Stimulated activated CD8-positive, alpha-beta memory T cell treated with anti-CD3 and anti-CD28 coated beads, Interleukin-2, amount 100 ng/mL, for 48 hours (primary cell): ENCODE measurements at places on chromosomes 12 and 14.

DNA sequence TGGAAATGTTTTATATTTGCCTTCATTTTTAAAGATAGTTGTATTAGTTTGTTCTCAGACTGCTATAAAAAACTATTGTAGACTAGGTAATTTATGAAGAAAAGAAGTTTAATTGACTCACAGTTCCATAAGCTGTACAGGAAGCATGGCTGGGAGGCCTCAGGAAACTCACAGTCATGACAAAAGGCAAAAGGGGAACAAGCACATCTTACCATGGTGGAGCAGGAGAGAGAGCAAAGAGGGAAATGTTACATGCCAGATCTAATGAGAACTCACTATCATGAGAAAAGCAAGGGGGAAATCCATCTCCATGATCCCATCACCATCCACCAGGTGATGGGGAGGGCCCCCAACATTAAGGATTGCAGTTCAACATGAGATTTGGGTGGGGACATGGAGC, 35.5 kb upstream of the UNC79 start:
- DNase-seq = no peak

- DNase-seq = no peak
Observed at GRCh38 chr14:34229140-34229539, 232.9 kb downstream of the SPTSSA start.

- no peak for DNase-seq
Observed at GRCh38 chr14:42504433-42504832, 897.8 kb downstream of the LRFN5 start.

GRCh38 chr14:92093320-92093719, 13.1 kb downstream of the ATXN3 start:
- DNase-seq = no peak

DNA sequence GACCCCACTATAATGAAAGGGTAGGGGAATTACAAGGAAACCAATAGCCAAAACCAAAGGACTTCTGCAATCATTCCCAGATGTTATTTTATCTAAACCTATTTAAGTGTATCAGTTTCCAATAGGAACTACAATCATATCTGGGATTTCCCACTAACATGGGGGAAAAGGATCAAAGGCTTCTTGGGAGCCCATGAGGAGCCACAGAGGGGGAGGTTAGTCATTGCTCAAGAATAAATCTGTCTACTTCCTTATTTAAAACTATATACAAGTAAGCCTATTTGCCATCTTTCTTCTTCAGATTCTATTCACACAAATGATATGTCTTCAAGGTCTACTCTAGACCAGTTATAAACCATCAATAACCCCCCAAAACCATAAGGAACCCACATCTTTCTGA, 33.1 kb downstream of the FGD6 start:
- no peak for DNase-seq

DNA sequence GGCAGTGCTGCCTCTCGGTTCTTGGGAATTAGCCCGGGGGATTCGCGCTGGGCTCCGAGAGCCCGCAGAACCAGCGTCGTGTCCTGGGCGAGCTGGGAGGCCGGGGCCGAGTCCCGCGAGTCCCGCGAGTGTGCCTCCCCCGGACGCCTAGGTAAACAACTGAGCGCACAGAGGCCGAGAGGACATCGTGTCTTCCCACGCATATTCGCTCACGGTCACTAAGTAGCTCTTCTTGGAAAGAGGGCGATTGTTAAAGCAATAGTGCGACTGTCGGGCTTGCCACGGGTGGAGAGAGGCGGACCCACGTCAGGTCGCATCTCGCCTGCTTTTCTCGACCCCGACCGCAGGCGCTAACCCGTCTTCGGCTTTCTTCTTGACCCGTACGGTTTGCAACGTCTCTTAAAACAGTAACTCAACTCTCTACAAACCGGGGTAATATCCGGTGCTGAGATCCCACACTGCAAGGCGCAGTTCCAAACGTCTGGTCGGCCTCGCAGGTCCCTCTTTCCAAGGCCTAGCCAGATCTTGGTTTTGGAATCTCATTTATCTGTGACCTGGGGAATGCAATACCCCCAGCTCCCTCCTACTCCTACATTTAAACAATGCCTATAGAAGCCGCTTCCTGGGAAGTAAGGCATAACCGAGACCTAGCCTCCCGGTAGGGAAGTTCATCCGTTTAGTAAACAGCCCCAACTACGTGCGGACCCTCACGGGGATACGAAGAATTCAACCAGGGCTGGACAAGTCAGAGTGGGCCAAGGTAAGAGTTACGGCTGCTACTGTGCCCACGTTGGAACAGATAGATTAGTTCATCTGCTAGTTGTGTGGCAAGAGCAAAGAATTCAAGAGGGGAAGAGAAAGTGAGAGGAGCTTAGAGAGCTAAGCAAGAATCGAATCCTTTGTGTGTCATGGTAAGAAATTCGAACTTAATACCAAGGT, 736 bp upstream of the PHLDA1 start:
- peak; percentile 34 for DNase-seq

DNA sequence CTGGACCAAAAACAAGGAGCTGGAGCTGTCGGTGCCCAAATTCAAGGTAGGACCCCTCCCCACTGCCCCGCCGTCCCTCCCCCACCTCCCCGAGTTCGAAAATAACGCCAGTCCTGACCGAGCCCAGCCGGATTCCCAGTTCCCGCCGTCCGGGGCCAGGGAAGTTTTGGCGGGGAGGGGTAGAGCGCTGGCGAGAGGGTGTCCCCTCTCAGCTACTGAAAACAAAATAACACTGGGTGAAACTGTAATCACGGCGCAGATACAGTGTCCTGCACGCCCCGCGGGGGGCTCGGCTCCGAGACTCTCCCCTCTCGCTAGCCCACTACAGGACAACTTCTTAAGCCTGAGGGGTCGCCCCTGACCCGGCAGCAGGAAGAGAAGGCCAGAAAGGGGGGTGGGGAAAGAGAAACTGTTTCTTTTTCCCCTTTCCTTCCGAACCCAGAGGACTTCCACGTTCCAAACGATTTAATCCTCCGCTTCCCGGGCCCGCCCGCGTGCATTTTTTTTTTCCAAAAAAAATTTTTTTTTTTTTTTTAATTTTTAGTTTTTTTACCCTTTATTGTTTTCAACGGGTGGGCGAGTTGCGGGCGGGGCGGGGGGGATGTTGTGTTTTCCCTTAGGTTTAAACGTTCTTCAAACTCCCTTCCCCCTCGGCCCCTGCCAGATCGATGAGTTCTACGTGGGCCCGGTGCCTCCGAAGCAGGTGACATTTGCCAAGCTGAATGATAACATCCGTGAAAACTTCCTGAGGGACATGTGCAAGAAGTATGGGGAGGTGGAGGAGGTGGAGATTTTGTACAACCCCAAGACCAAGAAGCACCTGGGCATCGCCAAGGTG, 1.6 kb downstream of the SETD1B start:
- DNase-seq = no peak

GRCh38 chr14:74801396-74801795, 38.3 kb downstream of the YLPM1 start:
- no peak for DNase-seq

DNA sequence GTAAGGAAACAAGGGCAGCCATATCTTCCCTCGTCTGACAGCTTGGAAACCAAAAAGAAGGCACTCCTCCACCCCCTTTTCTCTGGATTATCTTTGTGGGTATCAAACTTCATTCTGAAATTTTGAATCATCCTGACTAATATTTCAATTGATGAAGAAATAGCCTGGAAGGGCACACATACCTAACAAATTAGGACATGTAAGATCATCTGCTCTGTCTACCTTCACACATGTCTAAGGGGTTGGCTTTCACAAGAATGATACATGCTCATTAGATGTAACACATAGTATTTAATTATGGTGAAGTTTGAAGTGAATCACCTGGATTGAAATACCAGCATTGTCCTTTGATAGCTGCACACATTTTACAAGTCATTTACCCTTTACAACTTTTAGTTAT, 348.1 kb upstream of the RPL10L start:
- no peak for DNase-seq

- DNase-seq = no peak
Observed at GRCh38 chr12:54437243-54437642, 18.2 kb upstream of the ITGA5 start.

GRCh38 chr12:103269946-103270345, 225.8 kb downstream of the C12orf42 start:
- DNase-seq = no peak

GRCh38 chr14:105336477-105337287, 22.1 kb downstream of the PACS2 start:
- no peak for DNase-seq

DNA sequence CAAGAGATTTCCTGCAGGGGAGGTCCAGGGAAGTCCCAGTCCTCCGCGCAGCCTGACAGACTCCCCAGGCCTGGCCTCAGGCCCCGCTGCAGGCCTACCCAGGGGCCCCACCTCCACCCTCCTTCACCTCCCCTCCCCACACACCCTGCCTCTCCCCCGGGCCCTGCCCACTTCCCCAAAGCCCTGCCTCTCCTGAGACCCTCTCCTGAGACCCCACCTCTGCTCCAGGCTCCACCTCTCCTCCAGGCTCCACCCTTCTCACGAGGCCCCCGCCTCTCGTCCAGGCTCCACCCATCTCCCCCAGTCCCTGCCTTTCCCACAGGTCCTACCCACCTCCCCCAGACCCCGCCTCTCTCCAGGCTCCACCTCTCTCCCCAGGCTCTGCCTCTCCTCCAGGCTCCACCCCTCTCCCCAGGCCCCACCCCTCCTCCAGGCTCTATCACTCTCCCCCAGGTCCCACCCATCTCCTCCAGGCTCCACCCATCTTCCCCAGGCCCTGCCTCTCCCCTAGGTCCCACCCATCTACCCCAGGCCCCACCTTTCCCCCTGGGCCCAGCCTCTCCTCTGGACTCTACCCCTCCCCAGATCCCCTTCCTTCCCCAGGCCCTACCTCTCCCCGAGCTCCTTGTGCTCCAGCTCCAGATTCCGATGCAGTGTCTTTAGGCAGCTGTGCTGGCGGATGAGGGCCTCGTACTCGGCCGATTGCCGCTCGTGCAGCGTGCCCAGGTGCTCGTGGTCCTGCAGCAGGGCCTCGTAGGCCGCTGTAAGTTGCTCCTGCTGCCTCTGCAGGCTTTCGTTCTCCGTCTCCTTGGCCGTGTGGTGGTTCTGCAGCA, 58.8 kb upstream of the GPR68 start:
- peak; percentile 70 for DNase-seq

DNA sequence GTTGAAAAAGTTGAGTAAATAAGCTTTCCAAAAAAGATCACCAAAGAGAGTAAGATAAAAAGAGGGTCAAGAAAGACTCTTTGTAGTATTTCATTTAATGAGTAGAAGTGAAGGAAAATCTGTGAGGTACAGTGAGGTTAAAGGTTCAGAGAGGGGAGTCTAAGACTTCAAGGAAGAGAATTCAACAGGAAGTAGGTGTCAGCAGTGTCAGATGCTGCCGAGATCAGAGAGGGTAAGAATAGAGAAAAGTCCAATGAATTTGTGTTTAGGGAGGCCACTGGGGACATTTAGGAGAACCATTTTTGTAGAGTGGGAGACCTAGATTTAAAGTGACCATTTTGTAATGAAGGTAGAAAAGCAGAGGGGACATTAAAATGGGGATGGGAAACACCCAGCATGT, 71.6 kb upstream of the KRAS start:
- no peak for DNase-seq

GRCh38 chr12:79128956-79129355, 264.4 kb downstream of the SYT1 start:
- no peak for DNase-seq

DNA sequence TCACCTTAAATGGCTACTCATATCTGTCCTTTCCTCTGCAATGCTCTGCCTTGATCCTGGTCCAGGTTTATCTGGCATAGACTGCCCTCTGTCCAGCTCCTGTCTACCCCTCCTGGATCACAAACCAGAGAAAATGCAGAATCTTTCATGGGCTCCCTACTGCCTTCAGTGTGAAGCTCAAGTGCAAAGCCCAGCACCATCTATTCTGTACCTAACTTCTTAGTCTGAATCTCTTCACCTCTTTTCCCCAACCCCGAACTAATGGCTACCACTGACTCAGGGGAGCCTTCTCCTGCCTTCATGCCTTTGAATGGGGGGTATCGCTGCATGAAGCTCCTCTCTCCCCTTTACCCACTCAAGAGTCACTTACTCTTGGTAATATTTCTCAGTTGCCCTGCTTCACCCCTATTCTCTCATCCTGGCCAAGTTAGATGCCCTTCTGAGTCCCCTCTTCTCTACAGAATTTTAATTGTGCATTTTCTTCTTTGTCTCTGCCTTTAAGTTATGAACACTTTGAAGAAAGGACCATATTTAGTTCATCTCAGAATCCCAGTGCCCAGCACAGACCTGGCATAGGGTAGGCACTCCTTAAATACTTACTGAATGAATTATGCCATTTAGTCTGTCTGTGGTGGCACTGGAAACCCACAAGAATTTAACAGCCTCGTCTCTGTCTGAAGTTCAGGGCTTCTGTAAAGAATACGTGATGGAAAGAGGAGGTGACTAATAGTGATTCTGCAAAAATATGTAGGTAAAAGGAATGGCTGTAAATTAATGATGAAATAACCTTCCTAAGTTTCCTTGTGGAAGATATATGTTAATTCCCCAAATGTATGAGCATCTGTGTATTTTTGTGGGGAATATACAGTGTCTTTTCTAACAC, 191.3 kb upstream of the AMIGO2 start:
- no peak for DNase-seq

DNA sequence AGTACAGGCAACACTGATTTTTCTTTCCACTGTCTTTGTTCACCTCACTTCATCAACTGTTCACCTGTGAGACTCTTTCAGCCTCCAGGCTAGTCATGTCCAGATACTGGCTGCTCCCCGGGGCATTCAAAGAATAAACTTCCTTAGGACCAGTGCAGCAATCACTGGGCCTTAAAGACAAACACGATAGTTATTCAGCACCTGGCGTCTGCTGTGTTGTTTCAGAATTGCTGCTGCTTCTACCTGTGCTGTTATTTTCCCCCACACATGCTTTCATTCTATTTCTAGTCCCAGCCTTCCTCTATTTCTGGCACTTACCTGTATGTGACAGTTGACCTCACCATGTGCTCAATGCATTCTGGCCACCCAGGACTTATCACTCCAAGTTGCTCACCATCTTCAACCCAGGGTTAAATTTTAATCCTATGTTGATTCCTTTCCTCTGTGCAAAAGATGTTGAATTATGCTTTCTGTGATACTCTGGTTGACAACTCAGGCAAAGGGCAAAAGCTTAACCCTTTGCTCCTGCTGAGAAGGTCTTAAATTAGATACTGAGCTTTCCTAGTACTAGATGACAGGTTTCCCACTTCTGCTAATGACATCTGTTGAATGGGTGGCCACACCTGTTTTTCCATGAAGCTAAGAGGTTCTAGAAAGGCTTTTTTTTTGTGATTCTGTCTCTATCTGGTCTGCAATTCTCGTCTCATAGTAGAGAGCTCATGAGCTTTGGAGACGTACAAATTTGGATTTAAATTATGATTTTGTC, 41.4 kb downstream of the PTPRQ start:
- DNase-seq = no peak

- no peak for DNase-seq
Observed at GRCh38 chr12:46785382-46785781, 40.4 kb downstream of the SLC38A4 start.
